ENCODE measurements at places on chromosomes 13 and 19.
A peak's percentile ranks its signal among the peaks of the same experiment; 100 is the strongest.

GRCh38 chr13:48069573-48069972 lies 25.3 kb downstream of the MED4 start:
- DNase-seq: no peak

DNA sequence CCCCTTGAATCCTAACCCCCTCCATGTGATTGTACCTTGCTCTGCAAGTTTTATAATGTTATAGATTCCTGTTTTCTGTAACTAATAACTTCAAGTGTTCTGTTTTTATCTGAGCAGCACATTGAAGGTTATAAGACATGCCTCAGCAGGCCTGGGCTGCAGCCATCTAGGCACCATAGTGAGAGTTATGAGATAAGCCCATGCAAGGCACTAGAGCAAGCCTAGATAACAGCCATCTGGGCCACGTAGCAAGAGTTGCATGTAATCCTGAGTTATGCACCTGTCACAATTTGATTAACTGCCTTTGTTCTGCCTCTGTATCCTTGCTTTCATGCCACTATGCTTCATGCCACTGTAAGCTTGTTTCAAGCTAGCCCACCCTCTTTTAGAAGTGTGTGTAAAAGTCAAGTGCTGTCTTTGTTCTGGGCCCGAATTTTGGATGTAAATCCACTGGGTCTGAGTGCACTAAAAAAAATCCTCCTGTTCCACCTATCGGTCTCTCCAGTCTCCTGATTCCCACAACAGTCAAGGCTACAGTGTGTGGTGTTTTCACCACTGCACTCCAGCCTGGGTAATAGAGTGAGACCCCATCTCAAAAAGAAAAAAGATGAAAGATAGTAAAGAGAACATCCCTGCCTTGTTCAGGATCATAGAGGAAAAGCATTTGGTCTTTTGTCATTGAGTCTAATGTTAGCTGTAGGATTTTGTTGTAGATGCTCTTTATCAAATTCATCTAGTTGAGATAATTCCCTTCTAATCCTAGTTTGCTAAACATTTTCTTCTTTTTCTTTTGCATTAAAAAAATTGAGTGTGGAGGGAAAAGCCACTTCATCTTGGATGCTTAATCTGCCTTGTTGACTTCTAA lies 16.0 kb upstream of the KBTBD6 start:
- DNase-seq: no peak

GRCh38 chr19:892243-892893 lies 619 bp downstream of the MED16 start:
- peak; percentile 76 for DNase-seq

- no peak for DNase-seq
These were observed 161.0 kb downstream of the KCTD12 start for GRCh38 chr13:76725211-76725610.

- DNase-seq: no peak
These were observed 240.6 kb downstream of the GGACT start for GRCh38 chr13:100347968-100348367.

GRCh38 chr19:572140-572742 lies at the start of gene BSG:
TSS of gene BSG (plus strand) at chr19:572596. CDS start at chr19:572635, 39 bp downstream.
- DNase-seq: peak; percentile 99

DNA sequence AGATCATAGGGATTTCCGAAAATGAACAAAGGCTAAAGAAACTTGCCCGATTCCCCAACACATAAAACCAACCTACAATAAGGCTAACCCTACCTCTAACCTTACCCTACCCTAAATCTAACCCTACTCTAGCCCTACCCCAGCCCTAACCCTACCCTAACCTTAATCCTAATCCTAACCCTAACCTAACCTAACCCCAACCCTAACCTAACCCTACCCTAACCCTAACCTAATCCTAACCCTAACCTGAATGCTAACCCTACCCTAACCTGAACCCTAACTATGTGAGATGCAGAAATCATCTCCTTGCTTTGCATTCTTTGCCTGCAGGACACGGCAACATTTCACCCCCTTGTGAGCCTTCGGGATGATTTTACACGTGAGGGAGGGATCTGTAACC lies 67.6 kb upstream of the SOX1 start:
- no peak for DNase-seq

DNA sequence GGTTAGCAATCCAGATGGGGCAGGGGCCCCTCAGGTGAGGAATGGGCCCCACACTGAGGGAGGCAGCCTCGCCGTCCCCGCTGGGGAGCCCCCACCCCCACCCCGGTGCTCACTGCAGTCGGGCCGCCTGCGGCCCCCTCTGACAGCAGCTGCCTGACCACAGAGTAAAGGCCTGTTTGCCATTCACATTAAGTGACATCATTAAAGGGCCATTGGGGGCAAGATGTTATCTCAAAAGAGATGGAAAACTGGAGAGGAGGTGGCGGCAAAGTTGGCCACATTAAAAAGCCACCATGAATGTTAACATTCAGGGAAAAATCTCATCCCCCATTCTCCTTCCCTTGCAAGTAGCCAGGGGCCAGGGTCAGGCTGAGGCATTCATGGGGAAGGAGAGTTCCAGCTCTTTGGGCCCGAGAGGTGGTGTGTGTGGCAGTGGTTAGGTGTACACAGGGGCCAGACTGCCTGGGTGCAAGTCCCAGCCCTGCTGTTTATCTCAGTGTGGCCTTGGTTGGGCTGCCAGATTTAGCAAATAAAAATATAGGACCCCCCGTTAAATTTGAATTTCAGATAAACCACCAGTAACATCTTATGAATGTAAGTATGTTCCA lies 20.9 kb downstream of the VSTM2B start:
- no peak for DNase-seq

GRCh38 chr13:84605927-84606326 lies 723.7 kb upstream of the SLITRK1 start:
- no peak for DNase-seq

GRCh38 chr13:74270018-74270417 lies 135.8 kb upstream of the KLF12 start:
- DNase-seq: no peak

GRCh38 chr13:97938706-97939475 lies 14.6 kb upstream of the IPO5 start:
- DNase-seq: no peak

GRCh38 chr13:73223372-73223781 lies 164.6 kb downstream of the KLF5 start:
- DNase-seq: no peak

- peak; percentile 12 for DNase-seq
These were observed 11.3 kb upstream of the ZNF554 start for GRCh38 chr19:2808129-2808941.

GRCh38 chr19:51173681-51174080 lies 31.6 kb downstream of the SIGLEC7 start:
- DNase-seq: no peak

- no peak for DNase-seq
These were observed 713.8 kb upstream of the GPC6 start for GRCh38 chr13:92512852-92513251.

DNA sequence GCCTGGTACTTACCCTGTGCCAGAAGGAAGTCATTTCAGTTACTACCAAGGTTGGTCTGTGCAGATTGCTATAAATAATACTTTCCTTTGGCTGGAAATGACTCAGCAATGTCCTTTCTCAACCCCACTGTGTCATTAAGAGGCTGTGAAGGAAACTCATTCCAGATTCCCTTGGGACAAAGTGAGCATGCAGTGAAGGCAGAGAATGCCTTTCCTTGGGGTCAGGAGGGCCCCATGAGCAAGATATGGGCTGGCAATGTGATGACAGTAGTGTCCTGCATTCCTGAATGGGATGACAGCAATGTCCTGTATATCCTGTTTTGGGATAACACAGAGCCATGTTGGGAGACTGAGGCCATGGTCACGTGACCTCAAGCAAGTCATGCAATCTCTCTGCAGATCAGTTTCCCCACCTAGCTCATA lies 213.1 kb upstream of the TMTC4 start:
- DNase-seq: no peak

DNA sequence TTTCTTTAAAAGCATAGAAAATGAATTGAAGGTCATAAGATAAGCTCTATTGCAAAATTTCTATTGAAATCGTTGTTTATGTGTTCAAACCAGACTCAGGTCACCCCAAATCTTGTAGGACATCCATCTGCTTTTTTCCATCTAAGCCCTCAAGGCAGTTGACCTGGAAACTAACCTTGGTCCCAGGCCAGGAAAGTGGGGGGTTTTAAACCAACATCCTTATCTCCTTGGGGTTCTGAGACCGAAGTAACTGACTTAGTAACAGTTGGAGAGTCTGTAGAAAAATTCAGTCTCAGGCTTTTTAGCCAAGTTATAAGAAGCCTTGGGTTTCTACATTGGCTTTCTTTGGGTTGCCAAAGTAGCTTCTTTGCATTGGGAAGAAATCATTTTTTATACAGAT lies 23.4 kb downstream of the ZNF507 start:
- DNase-seq: no peak

GRCh38 chr13:27635266-27635665 lies 13.6 kb downstream of the POLR1D start:
- no peak for DNase-seq

DNA sequence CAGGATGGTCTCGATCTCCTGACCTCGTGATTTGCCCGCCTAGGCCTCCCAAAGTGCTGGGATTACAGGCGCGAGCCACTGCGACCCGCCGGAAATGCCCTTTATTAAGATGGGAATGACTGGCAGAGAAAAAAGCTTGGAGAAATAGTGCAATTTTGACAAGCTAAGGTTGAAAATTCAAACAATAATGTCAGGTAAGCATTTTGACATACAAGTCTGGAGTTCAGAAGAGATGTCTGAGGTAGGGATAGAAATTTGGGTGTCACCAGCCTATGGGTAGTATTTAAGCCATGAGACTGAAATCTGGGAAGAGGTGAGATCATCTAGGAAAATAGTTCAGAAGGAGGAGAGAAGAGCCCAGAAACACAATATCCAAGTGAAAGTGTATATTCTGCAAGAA lies 17.1 kb upstream of the PAN3 start:
- DNase-seq: no peak

DNA sequence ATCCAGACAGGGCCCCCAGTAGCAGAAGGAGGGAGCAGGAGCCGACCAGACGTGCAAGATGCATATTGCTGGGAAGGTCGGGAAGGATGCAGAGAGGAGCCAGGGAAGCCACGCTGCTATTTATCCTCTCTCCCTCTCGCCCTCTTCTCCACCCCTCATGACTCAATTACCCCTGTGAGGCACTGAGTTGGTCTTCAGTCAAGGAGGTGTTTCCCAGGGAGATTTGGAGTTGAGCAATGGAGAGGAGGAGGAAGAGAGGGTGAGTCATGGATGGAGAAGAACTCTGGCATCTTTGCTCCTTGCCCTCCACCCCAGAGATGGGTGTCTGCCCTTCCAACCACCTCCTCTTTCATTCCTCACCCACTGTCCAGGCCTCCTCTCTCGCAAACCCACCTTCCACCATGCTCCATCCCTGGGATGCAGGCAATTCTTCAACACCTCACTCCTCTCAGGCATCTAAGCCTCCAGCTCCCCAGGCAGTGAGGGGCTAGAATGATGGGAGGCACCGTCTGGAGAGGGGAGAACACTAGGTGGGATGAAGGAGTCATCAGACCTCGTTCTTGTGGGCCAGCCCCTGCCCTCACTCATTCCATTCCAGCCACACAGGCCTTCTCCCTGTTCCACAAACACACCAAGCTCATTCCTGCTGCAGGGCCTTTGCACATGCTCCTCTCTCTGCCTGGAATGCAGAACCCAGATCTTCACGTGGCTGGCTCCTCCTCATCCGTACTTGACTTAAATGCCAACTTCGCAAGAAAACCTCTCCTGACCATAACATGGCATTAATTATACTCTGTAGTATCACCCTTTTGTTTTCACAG lies at the start of gene SBSN:
SBSN (minus strand) TSS at position 94 of the 821 bp plus-strand sequence; CDS start at position 64, 30 bp downstream.
- no peak for DNase-seq

DNA sequence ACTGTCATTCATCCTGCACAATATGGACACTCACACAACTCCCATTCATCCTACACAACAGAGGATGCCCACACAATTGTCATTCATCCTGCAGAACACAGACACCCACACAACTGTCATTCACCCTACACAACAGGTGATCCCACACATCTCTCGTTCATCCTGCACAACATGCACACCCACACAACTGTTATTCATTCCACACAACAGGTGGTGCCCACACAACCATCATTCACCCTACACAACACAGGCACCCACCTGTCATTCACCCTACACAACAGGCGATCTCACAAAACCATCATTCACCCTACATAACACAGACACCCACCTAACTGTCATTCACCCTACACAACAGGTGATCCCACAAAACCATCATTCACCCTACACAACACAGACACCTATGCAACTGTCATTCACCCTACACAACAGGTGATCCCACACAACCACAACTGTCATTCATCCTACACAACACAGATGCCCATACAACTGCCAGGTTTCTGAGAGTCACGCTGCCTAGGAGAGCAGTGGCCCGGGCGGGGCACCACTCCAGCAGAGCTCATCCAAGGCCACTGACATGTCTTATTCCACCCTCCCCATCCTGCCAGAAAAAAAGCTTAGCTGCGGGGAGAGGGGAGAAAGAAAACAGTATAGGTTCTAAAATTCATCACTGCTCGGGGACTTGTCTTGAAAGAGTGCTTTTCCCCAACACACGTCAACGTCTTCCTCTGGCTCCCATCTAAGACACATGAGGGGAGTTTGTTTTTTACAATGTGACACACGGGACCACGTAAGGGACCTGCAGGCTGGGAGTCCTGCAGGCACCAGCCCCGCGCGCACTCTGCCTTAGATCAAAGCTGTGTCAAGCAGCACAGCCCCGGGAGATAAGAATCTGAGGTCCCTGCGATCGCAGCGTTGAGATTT lies 44.0 kb downstream of the KLF2 start:
- no peak for DNase-seq
